ENCODE measurements at places on chromosomes 5 and 9.

GRCh38 chr5:137867664-137868063 is at the start of gene MYOT:
Gene MYOT (plus strand): TSS chr5:137867860. CDS start chr5:137870652, 2,792 bp downstream.
- no peak for ATAC-seq

DNA sequence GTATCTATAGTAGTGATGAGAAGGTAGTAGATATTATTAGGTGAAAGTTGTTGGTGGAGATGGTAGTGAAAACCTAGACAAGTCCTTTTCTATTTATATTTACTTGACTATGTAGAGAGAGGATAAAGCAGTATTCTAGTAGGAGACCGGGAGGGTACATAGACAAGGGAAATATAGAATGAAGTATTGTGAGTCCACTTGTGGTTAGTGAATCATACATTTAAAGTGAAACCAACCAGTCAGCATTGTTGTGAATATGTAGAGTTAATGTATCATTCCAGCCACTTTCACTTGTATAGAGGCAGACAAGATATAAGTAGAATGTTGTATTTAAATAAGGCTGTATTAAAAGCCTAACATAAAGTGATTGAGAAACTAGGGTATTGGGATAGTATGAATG is 1711.3 kb upstream of the ACO1 start:
- no peak for ATAC-seq

GRCh38 chr5:40436535-40437237 is 243.0 kb upstream of the PTGER4 start:
- no peak for ATAC-seq

- ATAC-seq: peak; percentile 49
These were observed 139.2 kb upstream of the PALM2AKAP2 start for GRCh38 chr9:109640580-109641371.

DNA sequence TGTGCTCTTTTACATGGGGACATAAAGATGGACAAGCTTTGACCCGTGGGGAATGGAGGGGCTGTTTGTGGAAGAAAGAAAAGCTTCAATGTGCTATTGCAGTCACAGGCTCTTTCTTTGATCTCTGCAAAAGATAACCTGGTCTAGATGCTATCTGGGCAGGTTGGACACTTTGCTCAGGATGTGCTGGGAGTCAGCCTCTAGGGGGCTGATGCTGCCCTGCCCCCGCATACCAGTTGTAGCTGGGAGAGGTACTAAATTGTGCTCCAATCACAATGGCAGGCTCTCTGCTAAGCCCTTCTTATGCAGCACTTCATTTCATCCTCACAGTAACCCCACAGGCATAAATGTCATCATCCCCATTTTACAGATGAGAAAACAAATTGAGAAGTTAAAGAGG is 67.2 kb downstream of the PSD2 start:
- ATAC-seq: no peak

Measured in esophagus mucosa (tissue), 1 donor.